ENCODE measurements at places on chromosomes 1 and 21. TPM values are rescaled to one million over a fixed set of nuclear protein-coding genes. Genes with fewer than 3 reads are reported as not detected.

The CLEC20A gene
- total RNA-seq: not detected

DNA sequence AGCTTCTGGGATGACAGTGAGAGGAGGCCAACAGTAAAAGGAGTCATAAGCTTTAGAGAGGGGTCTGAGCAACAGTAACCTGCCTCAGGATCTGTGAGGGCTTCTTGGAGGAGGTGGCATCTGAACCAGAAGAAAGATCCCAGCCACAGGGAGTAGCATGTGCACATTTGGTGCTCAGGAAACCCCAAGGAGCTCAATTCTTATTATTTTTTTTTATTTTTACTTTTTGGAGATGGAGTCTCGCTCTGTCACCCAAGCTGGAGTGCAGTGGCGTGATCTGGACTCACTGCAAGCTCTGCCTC lies 4.7 kb downstream of the THEMIS2 start:
- H3K4me1 ChIP-seq: peaks cover 19% of the 10 kb centered on the region
- H3K27me3 ChIP-seq: no peaks in the 10 kb centered on the region
- H3K36me3 ChIP-seq: no peaks in the 10 kb centered on the region
- DNase-seq: no peak
- no peak overlapping the region for H3K27ac ChIP-seq
- H3K4me3 ChIP-seq: no peak overlapping the region

DNA sequence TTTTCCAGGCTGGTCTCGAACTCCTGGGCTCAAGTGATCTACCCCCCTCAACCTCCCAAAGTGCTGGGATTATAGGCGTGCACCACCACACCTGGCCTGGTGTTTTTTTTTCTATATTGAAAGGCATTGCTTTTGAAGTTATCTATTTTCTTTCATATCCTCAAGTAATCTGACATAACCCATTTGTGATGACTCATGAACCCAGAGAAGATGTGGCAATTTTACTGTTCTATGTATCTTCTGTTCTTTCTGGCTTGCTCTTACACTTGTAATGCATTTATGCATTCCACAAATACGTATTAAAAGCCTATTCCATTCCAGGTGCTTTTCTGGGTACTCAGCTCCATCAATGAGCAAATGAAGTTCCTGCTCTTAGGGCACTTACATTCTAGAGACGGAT lies 29.9 kb upstream of the ERRFI1 start:
- H3K4me3 ChIP-seq: no peak overlapping the region
- H3K27ac ChIP-seq: peak overlapping the region; percentile 87
- peaks cover 85% of the 10 kb centered on the region for H3K4me1 ChIP-seq
- H3K36me3 ChIP-seq: no peaks in the 10 kb centered on the region
- DNase-seq: peak; percentile 70

The ARHGAP30 gene
- total RNA-seq: 0.39 TPM

DNA sequence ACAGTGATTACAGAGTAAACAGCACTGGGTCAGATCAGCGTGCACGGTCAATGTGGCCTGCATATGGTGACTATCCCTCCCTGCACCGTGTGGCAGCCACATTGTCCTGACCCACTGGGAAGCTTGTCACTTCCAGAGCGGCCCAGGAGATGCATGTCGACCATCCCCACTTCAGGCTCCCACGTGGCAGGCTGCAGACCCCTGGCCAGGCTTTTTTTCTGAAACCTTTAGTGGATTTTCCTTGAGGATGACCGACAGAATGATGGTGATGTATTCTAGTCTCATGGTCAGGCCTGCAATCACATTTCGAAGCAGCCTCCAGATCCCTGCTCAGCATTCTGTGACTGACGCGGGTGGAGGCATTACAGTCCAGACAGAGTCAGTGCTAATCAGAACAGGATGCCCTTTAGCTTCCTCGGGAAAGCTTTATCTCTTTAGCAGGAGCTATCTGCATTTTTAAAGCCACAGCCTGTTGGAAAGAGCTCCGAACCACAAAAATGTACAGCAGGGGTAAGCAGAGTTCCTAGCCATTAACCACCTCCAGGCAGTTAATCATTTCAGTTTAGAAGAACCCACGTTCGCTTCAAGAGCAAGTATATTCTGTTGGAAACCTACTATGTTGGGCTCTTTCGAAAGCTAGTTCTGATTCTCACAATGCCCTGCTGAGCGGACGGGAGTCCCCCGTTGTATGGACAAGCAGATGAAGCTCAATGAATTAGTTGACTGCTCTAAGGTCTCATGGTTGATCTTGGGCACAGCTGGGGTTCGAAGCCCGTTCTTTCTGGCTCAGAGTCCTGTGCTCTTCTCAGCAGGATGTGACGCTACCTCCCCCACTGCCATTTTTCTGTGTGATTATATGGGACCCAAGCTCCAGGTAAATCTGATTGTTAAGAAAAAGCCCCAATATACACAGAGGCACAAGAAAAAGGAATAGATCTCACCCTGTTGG lies 56.5 kb downstream of the IRF2BP2 start:
- no peaks in the 10 kb centered on the region for H3K4me1 ChIP-seq
- DNase-seq: no peak
- H3K27ac ChIP-seq: no peak overlapping the region

DNA sequence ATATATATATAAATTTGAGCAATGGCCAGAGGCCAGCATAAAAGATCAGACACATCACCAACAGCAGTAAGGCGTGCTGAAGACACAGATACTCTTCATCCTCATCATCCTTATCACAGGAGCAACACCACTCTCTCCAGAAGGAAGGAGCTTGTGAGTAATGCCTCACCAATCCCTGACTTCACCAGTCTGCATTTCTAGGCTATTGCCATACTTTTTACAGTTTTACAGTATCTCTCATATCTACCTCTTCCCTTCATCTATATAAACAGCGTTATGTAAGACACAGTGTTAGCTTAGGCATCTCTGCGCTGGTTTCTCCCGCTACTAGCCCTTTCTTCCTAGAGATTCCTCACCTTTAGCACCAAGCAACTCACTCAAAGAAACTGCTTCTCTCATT lies 2.4 kb upstream of the ABL2 start:
- peaks cover 30% of the 10 kb centered on the region for H3K4me1 ChIP-seq
- no peaks in the 10 kb centered on the region for H3K27me3 ChIP-seq
- H3K4me3 ChIP-seq: no peak overlapping the region
- H3K36me3 ChIP-seq: no peaks in the 10 kb centered on the region
- no peak overlapping the region for H3K27ac ChIP-seq
- DNase-seq: no peak
